Foreskin keratinocyte (primary cell): ENCODE measurements at places on chromosomes 1 and 21. TPM values are rescaled to one million over a fixed set of nuclear protein-coding genes. Genes with fewer than 3 reads are reported as not detected.

DNA sequence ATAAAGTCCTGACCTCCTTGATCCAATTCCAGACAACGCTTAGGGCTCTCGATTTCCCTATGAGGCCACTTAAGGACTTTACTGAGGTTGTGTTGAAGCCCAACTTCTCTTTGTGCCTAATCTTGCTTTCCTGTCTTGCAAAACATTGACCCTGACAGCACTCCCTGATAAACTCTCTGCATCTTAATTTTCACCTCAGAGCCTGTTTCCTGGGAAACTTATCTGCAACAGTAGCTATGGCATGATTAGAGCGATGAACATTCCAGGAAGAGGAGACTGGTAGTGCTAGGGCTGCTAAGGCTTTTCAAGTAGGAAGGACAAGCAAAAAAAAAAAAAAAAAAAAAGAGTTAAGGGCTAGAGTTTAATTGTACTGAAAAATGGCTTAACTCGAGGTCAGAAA lies 118.9 kb downstream of the RGS21 start:
- DNase-seq, result no peak

FNBP1L gene
- 15.9 and 18.0 TPM in 2 replicates for total RNA-seq

ST6GALNAC5 gene
- 21.6 and 24.8 TPM in 2 replicates for total RNA-seq

CYYR1 gene
- 3.5 and 6.1 TPM in 2 replicates for total RNA-seq

DNA sequence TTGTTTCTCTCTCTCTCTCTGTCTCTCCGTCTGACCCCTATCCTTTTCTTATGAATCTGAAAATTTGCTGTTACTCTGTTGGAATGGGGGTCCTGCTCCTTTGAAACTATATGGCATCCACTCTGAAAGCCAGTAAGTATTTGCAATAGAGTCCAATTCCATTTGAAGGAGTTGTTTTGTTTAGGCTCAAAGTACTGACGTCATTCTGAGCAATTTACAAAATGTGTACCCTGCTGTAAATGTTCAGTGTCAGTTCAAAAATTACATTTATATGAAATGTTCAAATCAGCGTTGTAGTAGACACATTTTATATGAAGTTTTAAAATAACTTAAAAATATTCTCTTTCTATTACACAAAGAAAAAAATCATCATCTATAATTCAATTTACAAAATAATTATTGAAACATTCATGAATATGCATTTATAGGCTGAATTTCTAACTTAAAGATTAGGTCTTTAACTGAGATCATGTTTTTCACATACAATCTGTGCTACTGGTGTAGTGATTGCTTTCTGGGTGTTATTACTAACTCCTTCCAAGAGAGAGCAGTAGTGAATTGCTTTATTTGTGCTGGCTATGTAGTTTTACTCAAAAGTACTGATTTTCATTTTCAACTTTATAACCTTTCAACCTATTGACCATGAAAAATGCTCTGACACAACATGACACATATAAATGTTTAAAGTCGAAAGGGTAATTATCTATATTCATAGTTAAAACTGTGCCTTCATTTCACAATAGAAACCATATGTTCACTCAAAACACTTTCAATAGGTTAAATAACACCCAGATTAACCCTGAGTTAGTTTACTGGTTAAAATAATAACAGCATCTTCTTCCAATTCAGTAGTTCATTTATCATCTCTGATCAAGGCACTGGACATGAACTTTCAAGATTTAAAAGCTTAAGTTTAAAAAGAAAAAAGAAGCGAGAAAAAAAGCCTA lies 253.1 kb upstream of the ADGRL4 start:
- DNase-seq, result peak; percentile 34

DNA sequence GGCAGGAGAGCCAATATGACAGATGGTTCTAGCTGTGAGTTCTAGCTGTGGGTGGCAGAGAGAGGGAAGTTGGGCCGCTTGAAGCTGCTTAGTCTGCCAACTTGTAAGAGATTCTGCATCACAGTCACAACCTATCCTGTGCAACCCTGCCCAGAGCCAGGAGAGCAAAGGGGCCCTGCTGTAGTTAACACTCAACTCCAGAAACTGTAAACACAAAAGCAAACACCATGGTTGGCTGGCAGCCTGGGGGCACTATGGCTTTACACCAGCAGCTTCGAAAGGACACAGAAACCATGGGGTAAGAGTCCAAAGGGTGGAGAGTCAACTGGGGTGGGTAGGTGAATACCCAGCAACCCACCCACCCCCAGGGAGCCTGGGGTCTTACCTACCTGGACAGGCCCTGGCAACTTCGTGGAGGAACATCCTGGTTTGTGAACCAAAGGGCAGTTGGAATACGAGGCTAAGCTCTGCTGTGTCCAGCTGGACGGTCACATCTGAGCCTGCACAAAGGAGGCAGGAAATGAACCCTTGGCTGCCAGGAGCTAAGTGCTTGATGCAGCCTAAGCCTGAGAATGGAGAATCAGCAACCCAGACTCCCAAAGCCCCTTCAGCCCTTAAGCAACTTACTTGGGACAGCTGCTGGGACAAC lies 6.4 kb downstream of the INPP5B start:
- DNase-seq, result no peak

GRCh38 chr1:7447093-7447492 lies 324.0 kb upstream of the VAMP3 start:
- no peak for DNase-seq

OR10J5 gene
- not detected in 2 replicates for total RNA-seq

BECN2 gene
- total RNA-seq, result not detected in 2 replicates

KRTAP12-2 gene
- total RNA-seq, result not detected in 2 replicates

GRCh38 chr1:206979379-206980043 lies 9.3 kb upstream of the FCAMR start:
- no peak for DNase-seq

GRCh38 chr1:151920149-151920548 lies 10.8 kb upstream of the THEM4 start:
- no peak for DNase-seq

DNA sequence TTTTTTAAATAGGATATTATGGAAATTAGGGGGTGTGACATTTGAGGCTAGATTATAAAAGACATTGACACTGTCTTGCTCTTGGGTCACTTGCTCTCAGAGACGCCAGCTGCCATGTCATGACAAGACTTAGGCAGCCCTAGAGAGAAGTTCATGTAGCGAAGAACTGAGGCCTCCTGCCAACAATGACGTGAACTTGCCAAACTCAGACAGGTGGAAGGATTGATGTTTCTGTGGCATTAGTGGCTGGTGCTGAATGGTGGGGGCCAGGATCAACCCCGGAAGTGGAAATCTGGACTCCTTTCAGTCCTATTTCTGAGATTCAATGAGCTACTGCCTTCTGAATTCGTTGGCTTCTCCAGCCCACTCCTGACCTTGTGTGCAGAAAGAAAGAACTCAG lies 14.7 kb downstream of the NCF2 start:
- DNase-seq, result no peak

FABP3 gene
- total RNA-seq, result 3.4 and 4.5 TPM in 2 replicates

- DNase-seq, result no peak
Observed at GRCh38 chr1:58065520-58065919, 481.0 kb downstream of the OMA1 start.

GRCh38 chr1:164360265-164360664 lies 198.7 kb upstream of the PBX1 start:
- no peak for DNase-seq

DNA sequence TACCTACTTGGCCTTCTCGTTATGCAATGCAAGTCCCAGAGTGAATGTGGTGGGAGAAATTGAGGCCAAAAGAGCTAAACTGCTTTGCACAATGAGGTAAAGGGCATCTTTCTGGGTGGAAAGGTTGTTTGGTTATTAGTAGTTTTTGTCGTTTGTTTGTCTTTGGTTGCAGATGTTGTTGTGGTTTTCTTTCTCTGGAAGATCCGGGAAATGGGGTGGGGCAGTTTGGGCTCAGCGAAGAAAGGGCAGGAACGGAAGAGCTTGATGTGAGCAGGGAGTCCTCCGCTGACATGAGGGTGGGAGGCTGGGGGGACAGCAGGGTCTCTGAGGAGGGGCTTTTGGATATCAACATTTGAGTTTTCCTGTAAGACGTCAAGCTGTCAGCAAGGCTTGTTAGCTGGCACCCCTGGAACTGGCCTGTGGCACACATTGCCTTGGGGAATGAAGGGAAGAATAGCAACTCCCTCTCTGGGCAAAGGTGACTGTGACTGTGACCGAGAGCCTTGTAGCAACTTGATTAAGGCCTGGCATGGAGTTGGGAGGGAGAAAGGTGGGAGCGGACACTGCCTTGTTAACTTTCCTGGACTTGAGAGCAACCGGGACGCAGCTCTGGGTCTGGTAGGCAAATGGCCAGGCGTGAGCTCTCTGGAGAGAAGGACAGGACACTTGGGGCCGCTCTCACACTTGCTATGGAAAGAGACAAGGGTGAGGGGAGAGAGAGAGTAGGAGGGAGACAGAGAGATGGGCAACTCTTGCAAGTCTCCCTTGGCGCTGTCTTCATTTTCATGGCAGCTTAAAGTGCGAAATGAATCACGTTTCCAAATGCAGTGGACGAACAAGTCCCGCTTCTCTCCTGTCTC lies 15.4 kb upstream of the OPRD1 start:
- DNase-seq, result no peak

DNA sequence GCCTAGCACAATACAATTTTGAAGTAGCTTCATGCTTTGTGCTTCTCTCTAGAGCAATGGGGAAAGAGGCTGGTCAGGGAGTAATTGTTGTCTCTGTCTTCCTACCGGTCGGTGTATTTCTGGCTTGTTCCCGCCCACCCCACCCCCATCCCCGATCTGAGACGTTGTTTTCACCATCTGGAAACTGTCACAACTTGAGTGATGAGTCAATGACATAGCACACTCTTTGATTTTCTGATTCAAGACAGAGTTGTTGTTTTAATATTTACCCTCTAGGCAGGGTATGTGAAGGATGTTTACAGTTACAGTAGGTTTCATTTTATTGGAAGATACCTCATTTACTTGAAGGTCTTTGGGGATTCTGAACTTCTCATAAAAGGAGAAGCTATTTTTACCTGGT lies 7.0 kb downstream of the IL12RB2 start:
- DNase-seq, result no peak

ZYG11A gene
- 2.5 and 2.8 TPM in 2 replicates for total RNA-seq

- DNase-seq, result no peak
Observed at GRCh38 chr21:43728154-43728466, 9.2 kb downstream of the PDXK start.

SPRR1A gene
- total RNA-seq, result 7.7 and 12.7 TPM in 2 replicates

LEFTY2 gene
- total RNA-seq, result not detected in 2 replicates

DNA sequence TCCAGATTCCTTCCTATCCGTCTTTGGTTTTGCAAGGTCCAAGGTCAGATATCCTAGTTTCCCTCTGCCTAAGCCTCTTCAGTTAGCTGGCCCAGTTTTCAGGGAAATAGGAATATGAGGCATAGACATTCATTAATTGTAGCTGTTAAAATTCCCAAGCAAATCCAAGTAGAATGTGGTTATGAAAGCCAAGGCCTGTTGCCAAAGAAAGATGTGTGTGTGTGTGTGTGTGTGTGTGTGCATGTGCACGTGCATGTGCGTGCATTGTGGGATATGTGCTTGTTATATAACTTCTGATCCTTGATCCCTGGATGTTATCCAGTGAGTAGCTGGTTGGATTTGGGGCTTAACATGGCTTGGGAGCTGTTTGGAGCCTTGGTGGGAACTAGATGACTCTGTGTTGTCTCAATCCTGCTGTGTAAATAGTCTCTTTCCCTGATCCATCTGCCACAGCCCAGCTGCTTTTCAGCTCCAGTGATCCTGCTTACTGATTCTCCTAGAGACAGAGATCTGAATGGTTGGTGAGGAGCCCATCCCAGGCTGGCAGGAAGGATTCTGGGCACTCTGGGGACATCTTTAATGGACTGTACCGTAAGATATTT lies 70.6 kb upstream of the GCLM start:
- DNase-seq, result no peak

- DNase-seq, result no peak
Observed at GRCh38 chr1:7769673-7770412, 1.3 kb upstream of the VAMP3 start.

PTGER3 gene
- total RNA-seq, result not detected in 2 replicates
